Activated CD4-positive, alpha-beta T cell treated with anti-CD3 and anti-CD28 coated beads, Interleukin-2, amount 10 ng/mL, durations not matched to agents 7 days and 5 days (primary cell): ENCODE measurements at places on chromosomes 1 and 21.

- DNase-seq: no peak
Measured at GRCh38 chr1:25989440-25990234, 8.2 kb downstream of the PAFAH2 start.

DNA sequence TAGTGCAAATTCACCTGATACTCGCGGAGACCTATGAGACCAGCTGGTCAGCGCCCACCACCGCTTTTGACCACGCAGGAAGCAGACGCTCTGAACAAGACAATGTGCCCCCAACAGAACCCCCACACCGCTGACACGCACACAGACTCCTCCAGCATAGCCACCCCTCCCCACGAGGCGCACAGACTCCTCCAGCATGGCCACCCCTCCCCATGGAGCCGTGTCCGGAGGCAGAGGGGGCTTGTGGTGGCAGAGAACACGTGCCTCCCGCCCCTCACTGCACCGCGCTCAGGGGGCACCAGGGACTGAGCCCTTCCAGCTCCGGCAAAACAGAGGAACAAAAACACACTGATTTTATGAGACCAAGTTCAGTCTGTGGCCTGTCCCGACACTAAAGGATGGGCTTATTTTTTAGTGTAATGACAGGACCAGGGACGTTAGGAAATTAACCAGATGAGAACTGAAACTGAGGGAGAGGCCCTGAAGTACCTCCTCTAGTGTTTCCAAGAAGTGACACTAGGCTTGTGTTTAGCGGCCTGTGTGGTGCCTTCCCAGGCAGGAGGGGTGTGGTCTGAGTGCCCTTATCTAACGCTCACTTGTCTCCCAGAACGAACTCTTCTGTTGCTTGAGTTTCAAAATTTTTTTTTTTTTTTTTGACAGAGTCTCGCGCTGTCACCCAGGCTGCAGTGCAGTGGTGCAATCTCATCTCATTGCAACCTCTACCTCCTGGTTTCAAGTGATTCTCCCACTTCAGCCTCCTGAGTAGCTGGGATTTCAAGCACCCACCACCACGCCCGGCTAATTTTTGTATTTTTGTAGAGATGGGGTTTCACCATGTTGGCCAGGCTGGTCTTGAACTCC lies 10.0 kb upstream of the AGPAT3 start:
- peak; percentile 80 for DNase-seq

DNA sequence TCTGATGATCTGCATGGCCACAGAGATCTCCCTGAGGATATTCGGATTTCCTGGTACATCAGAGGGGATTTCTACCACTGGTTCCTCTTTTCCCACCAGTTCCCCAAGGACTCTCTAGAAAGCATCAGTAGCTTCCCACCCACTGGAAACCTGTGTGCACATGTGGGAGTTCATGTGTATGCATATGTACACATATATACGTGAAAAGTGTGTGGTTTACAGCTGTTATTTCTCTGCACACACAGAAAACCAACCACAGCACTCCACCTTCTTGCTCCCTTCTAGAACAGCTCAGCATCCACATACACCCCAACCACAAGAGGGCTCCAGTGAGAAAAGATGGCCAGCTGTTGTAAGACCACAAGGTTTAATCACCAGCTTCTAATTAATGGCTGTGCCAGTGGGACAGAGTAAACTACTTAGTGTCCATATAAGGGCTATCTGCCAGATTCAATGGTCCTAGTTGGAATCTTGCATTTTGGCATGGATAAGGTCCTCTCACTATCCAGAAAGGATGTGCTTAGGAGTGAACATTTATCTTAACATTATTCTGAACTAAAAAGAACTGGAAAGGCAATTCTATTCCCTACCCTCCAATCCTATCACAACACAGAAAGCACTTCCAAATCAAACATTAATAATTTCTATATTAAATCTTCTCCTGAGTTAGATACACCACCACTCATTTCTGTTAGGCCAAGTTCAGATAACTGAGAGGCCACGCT lies 24.1 kb downstream of the GPR3 start:
- DNase-seq: peak; percentile 72

- peak; percentile 47 for DNase-seq
Measured at GRCh38 chr1:61851849-61852669, 109.8 kb downstream of the PATJ start.

DNA sequence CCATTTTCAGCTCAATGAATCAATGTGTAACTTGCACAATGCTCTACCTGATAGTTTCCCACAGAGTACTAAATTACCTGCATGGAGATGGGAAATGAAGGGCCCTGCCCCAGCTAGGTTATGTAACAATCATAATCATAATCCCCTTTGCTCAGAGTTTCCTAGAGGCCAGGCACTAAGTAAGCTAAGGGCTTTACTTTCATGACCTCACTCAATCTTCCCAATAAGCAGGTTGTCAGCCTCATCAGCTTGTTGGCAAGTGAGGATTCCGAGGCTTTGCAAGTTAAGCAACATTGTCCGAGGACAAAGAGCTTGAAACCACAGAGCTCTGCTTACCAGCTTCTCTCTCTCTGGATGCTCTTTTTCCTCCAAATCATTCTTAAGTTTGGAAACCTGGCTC lies 64.1 kb upstream of the NTPCR start:
- no peak for DNase-seq

DNA sequence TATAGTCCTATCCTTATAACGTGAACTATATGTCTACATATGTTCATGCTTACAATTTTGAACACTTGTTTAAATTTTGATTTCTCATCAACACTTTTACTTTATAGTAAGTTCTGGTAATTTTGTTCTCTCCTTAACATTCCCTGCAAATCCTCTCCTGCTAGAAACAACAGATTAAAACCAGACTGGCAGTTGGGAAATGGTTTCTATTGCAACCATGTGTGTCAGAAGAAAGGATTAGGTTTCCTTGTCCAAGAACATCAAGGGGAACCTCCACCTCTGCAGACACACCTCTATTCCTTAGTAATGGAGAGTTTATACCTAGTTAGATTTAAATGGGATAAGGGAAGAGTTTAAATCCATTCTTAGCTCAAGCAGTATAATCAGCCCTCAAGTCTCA lies 3.3 kb upstream of the WARS2 start:
- DNase-seq: no peak
